ENCODE measurements at places on chromosomes 13 and 19. TPM values are rescaled to one million over a fixed set of nuclear protein-coding genes. Genes with fewer than 3 reads are reported as not detected.

DNA sequence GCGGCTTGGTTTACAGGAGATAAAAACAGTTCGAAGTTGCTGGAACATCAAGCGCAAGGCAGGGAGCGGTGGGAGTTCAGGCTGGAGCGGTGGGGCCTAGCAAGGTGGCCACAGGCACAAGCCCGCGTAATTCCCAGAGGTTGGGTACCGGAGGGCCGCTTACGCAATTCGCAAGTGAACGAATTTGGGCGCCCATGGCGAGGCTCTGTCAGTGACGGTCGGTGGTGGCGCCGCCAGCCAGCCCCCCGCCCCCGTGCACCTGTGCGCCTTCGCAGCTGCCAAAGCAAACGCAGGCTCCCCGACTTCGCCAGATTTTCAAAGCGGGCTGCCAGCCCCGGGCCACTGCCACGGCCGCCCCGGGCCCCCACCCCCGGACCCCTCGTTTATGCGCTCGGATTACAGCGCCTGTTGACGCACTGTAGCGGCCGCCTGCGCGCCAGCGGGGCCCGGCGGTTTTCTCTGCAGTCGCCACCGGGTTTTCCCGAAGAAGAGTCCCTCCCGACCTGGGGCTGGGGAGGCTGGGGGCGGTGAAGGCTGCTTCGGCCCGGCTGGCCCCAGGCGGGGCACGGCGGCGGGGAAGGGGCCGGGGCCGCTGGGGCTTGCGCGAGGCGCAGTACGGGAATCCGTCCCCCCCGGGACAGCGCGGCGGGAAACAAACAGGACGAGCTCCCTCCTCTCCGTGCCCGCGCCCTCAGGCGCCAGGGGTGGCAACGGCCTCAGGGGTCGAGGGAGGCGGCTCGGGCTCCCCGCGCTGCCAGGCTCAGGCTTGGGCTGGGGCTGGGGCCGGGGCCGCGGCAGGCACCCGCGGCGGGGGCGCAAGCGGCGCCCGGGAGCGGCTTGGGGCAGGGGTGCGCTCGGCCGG is 709 bp downstream of the N4BP2L1 start:
- peak; percentile 78 for DNase-seq

The AMER2 gene
- not detected for total RNA-seq

The FSTL3 gene
- 19.3 TPM for total RNA-seq

DNA sequence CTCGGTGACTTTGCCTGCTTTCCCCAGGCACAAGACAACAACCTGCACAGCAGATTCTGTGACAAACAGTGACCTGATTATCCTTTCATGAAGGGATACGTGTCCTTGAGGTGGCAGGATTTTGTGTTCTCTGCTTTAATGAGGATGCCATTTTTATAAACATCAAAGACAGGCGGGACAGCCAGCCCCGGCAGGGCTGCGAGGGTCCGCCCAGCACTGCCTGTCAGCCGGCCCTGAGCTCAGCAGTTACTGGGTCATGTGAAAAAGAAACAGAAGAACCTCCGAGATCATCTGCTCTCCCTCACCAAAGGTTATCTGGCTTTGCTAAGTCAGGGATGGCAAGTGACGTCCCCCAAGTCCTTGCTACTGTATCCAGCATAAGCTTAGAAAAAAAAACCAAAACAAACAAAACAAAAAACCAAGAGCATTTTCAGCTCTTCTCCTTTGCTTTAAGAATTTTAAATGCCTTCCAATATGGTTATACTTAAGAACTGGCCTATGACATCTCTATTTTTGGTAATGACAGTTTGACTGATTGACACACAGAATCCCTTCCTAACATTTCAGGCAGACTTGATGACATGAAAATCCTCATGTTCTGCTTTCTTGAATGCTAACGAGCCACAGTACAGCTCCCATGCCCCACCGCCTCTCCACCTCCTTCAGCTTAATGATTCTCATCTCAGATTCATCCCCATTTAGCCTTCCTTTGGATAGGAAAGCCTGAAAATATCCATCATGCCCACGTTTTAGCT is 666.6 kb upstream of the ARGLU1 start:
- no peak for DNase-seq

- DNase-seq: no peak
Observed at GRCh38 chr13:106532111-106532929, 3.1 kb downstream of the EFNB2 start.
